ENCODE measurements at places on chromosomes 1 and 21.
A peak's percentile ranks its signal among the peaks of the same experiment; 100 is the strongest.

DNA sequence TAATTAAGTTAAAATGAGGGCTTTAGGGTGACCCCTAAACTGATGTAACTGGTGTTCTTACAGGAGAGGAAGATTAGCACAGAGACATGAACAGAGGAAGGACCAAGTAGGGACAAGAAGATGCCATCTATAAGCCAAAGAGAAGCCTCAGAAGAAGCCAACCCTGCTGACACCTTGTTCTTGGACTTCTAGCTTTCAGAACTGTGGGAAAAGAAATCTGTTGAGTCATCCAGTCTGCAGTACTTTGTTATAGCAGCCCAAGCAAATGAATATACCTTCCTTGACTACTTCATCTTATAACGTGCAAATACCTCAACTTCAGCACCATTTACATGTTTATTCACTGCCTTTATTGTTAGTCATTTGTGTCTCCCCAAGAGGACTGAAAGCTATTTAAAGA is 3.4 kb downstream of the ZBTB21 start:
- DNase-seq, result no peak

DNA sequence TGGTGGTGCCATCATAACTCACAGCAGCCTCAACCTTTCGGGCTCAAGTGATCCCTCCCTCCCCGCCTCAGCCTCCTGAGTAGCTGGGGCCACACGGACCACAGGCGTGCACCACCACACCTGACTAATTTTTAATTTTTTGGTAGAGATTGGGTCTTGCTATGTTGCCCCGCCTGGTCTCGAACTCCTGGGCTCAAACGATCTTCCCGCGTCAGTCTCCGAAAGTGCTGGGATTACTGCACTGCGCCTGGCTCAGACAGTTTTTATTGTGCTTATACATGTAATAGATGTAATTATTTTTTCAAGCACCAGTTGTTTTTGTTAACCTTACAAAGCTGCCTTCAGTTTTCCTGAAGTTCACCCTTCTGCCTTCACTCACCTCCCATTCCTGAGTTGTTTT is 38.0 kb upstream of the HMGN1 start:
- no peak for DNase-seq

- DNase-seq, result peak; percentile 67
Observed at GRCh38 chr1:45654540-45655280, 30.9 kb upstream of the CCDC17 start.

DNA sequence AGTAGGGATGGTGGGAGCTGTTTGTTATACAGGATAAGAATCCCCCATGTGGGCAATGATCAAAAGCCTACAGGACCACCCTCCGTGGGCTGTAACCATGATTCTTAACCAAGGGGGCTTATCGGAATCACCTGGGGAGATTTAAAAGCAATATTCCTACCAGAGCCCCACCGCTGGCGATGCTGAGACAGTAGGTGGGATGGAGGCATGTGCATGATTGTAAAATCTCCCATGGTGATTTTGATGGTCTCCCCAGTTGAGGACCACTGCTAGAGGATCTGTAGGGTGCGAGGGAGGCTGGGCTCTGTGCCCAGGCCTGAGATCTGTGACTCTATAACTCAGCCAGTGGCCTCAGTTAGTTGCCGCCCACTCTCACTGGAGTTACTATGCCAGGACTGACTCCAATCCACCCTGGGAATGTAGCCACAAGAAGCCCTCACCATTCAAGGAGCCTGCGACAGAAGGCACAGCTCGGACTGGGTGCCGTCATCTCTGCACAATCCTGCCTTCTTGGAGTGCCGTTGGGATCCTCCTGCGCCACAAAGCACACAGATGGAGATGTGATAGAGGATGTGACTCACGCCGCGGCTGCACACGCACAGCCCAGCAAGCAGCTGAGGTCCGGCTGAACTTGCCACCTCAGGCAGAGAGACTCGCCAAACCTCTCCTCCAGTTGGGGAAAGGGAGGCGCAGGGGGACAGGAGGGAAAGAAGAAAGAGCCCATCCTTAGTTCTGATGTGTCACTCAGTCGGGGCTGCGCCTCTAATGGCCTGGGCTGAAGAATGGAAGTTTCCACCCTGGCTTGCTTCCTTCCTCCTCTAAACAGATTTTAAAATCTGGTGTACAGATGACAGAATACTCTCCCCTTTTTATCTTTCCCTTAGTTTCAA is 26.5 kb downstream of the AKNAD1 start:
- DNase-seq, result peak; percentile 89

- peak; percentile 86 for DNase-seq
Observed at GRCh38 chr1:61079898-61080336, 2.4 kb upstream of the NFIA start.

- DNase-seq, result peak; percentile 95
Observed at GRCh38 chr1:227343727-227344551, 25.6 kb upstream of the CDC42BPA start.

- peak; percentile 37 for DNase-seq
Observed at GRCh38 chr1:219124163-219124562, 49.5 kb upstream of the LYPLAL1 start.

GRCh38 chr1:248576260-248576980 is 1.9 kb upstream of the OR2T34 start:
- no peak for DNase-seq

GRCh38 chr1:65527190-65527589 is 106.7 kb downstream of the LEPR start:
- peak; percentile 40 for DNase-seq

DNA sequence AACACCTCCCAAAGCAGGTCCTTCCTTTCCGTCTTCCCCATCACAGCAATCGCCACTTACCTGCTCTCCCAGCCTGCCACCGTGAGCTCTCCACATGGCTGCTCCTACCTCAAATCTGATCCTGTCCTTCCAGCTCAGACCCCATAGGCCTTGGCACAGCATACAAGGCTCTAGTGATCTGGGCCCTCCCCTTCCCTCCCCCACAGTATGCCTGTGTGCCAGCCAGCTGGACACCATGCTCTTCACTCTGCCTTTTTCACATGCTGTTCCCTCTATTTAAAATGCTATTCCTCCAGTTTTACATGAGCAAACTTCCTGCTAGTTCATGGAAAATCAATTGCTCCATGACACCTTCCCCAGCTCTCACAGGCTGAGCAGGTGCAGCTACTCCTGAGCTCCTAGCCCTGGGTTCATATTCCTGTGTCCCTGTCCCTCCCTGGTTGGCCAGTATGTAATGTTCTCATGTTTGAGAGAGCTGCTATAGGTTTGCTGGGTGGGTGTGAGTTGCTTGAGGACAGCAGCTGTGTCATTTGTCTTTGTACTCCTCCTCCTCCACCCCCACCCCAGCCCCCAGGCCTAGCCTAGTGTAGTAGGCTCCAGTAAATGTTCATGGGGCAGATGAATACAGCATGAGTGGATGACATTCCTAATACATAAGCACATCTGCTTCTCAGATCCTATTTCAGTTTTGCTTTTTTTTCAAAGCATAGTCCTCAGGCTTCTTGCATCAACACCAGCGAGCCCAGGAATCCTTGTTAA is 6.3 kb upstream of the TNNT2 start:
- DNase-seq, result peak; percentile 93

DNA sequence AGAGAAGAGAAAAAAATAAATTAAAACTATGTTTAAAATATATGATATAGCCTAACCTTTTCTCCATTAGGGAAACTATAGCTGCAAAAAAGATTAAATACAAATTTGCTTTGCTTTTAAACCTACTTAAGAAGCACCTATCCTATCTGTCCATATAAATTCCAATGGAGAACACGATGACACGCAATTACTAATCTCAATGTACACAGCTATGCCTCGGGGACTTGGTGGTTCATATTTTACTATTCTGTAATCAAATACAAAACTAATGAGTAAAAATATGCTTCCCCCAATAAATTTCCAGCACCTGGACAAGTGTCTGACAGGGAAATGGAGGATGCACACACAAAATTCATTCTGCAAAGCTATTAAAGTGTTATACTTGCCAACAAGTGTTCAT is 386.4 kb downstream of the LMO4 start:
- no peak for DNase-seq

DNA sequence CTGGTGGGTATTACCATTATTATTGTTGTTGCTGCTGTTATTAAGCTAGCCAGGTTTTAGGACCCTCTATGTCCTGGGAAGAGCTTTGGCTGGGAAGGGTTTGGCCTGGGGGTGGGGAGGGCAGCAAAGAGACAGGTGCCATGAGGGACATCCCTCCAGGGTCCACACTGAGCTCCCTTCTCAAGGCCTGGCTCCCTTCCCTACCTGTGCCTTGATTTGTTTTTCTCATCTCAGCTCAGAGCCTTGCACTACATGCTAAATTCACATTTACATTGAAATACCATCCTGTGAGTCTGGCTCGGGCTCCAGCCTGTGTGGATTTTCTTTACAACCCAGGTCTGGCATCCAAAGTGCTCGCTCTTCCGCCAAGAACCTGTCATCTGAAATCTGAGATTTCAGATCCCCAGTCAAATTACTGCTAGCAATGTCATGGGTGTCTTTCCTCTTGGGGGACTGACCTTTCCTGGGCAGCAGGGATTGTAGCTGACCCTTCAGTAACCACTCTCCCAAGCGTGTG is 536.3 kb downstream of the PTPRU start:
- no peak for DNase-seq

DNA sequence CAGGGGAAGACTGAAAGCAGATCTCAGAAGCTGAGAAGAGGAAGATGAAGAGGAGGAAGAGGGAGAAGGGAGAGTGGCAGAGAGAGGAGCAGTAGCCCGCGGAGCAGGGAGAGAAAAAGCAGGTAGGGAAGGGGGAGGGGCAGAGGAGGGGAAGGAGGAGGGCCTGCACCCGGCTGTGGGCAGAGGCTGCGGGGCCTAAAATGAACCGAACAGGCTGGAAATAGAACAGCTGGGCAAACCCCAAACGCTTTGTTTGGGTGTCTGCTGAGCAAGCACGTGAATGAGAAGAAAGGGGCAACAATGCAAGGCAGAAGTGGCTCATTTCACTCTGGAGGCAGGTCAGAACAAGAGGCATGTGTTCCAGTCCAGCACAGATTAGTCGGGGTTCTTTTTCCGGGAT is 33.5 kb downstream of the KCNC4 start:
- no peak for DNase-seq

DNA sequence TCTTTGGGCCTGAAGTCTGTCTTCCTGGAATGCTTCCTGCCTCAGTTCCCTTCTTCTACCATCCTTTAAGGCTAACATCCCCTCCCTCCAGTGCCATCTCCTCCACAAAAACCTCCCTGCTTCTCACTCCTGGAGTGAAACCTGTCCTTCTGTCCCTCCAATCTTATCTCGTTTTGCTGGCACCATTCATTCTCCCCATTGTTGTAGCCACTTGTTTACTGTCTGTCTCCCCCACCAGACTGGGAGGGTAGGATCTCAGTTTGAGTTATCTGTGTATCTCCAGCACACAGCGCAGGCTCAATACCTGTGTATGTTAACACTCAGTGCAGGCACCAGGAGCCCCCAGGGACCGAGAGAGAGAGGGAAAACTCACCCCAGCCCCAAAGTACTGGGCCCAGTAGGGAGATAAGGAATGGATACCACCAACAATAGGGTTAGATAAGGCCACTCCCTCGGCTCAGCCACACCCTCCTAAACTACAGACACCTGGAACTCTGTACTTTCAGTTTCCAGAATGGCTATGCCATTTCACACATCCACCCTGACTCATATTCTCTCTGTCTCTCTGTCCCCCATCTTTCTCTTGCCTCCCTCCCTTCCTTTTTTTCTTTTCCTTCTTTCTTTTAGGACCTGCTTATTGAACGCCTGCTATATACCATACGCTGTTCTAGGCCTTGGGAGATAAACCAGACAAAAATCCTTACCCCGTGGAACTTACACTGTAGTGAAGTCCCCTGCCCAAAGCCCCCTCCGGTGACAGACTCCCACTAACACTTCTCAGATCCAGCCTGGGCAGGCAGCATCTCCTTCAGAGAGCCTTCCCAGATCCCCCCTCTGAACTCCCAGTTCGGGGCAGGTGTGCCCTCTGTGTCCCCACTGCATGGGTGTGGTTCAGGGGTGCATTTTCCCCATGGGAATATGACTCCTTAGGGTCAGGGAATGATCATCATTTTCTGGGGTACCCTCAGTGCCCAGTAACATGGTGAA is 3.3 kb upstream of the SSBP3 start:
- no peak for DNase-seq

DNA sequence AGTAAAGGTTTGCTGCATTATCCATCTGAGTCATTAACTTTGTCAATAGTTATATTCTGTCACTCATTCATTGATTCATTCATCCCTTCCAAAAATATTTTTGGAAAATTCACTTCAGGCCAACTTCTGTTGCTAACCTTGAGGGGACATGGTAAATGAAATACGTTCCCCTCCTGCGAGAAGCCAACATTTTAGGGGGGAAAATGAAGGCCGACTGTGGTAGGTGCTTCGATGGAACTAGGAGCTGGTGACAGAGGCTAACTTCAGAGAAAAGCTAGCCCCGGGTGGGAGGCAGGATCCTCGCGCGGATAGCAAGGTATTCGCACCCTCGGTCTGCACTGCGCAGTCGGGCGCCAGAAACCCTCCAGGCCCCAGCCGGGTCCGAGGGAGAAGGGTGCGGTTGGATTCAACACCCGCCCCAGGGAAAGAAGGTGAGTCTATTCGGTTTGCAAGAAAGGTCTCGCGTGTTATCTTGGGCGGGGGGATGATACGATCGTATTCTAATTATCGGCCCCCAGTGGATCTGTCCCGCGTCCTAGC is 646 bp upstream of the RRP15 start:
- no peak for DNase-seq

GRCh38 chr21:42118901-42119300 is 47.8 kb downstream of the UMODL1 start:
- DNase-seq, result no peak

DNA sequence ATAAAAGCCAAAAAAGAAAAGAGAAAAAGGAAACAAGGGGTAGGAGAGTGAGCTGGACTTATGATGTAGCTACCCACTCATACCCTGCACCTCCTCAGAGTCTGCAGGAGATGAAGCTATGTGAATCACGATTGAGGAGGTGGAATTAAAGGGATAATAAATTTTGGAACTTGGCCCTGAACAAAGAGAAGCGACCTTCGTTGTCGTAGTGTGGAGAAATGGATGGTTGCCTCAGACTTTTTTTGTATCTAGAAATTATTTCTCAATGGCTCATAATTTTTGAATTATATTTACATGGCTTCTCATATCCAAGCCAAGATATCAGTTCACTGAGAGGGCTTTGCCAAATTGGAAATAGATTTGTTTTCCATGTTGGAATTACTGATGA is 37.8 kb upstream of the SIPA1L2 start:
- no peak for DNase-seq

GRCh38 chr1:168234846-168235547 is 9.2 kb downstream of the SFT2D2 start:
- peak; percentile 75 for DNase-seq

- DNase-seq, result peak; percentile 15
Observed at GRCh38 chr1:180920702-180921101, 8.0 kb downstream of the KIAA1614 start.

GRCh38 chr1:116832308-116832931 is 77.3 kb upstream of the PTGFRN start:
- DNase-seq, result no peak

- no peak for DNase-seq
Observed at GRCh38 chr21:35489389-35489980, 440.4 kb upstream of the RUNX1 start.

- DNase-seq, result peak; percentile 13
Observed at GRCh38 chr1:217332431-217333065, 298.3 kb downstream of the GPATCH2 start.

DNA sequence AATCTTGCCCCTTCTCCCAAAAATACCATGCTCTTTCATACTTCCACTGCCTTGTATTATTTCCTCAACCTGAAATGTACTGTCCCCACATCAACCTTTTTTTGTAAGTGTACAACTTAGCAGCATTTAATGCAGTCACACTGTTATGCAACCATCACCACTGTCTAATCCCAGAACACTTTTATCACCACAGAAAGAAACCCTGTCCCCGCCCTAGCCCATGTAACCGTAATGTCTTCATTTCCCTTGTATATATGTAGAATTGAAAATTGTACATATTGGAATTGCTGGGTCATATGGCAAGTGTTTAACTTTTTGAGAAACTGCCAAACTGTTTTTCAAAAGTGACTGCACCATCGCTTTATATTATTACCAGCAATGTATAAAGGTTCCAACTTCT is 37.4 kb downstream of the PTP4A2 start:
- no peak for DNase-seq
